ENCODE measurements at places on chromosomes 2 and 18.

- DNase-seq, result peak; percentile 79
Observed at GRCh38 chr2:220499225-220499624, 871.8 kb downstream of the SLC4A3 start.

- DNase-seq, result peak; percentile 16
Observed at GRCh38 chr2:145841973-145842372, 1322.1 kb upstream of the ZEB2 start.

DNA sequence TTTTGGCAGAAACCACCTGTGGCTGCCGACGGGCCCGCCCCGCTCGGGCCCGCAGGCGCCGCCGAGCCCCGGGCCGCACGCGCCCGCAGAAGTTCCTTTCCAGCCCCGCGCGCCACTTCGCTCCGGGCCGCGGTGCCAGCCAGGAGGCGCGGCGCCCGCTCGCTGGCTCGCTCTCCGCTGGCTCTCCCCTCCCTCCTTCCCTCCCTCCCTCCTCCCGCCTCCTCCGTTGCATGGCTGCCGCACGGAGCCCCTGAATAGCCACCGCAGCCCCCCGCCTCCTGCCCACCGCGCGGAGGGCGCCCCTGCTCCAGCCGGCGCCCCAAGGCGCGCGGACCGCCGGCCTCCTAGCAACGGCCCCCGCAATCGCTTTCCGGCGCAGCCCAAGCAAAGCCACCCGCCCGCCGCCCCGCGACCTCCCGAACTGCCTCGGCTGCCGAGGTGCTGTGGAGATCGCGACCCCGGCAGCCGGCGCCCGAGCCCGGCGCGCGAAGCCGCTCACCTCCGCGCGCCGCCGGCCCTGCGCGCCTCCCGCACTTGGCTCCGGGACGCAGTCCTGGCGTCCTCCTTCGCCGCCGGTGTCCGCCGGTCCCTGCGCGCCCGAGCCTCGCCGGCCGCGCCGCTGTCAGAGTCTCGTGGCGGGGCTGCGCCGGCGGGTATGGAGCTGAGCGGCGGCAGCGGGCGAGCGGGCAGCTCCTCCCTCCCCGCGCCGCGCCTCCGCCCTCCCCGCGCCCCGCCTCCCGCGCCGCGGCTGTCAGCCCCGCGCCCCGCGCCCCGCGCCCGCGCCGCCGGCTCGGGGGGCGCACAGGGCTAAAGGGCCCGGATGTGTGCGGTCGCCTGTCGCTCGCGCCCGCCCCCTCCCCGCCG, at the start of gene ZBTB7C:
ZBTB7C (minus strand) TSS at position 657 of the 864 bp plus-strand sequence.
- peak; percentile 71 for DNase-seq

DNA sequence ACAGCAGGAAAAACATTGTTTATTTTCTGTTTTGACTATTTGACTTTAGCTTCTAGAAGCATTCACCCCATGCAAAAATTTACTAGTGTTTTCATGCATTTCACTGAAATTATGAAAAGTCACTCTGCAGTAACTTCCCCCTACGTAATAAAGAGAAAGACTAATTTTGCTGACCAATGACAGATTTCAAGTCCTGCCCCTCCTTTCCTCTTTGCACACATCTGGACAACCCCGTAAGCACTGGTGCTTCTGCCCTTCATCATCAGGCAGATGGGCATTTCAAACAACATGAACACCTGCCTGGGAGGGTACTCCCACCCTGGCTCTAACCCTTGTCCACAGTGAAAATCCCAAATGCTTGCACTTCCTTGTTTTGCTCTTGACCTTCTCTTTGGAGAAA, 815.0 kb upstream of the ID2 start:
- no peak for DNase-seq

DNA sequence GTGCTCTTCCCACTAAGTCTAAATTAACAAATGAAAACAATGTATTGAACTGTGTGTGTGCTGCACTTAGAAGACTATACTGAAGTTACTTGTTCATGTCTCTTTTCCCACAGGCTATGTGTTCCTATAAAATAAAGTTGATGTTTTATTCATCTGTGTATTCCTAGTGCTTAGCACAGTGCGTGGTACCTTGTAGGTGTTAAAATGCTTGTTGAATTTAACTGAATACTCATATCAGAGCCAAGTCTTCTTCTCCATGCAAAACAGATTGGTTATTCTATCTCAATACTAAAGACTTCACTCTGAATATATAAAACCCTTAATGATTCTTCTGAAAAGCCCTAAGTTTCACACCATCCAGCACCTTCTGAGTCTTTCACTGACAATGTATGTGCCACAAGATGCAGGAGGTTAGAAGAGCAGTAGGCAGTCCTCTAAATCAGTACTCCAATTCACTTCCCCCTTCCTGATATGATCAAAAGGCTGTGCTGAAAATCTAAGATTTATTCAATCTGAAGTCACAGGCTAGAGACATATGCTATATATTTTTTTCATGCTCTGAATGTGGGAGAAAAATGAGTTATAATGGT, 231.7 kb upstream of the CCDC150 start:
- no peak for DNase-seq

DNA sequence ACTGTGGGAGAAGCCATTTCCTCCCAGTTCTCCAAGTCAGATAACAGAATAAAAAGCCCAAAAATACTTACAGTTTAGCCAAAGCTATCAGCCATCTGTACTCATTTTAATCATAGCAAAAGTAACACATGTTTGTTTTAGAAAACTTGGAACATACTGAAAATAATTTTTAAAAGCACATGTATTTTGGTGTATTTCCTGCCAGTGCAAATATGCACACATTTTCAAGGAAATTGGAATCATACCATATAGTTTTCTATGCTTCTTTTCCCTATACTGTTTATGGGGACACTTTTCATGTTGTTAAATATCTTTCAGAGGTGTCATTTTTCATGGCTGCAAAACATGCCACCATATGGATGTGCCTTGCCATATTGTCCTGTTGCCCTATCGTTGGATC, 51.2 kb downstream of the BOD1L2 start:
- DNase-seq, result no peak

- DNase-seq, result no peak
Observed at GRCh38 chr18:5068851-5069250, 128.2 kb downstream of the AKAIN1 start.

DNA sequence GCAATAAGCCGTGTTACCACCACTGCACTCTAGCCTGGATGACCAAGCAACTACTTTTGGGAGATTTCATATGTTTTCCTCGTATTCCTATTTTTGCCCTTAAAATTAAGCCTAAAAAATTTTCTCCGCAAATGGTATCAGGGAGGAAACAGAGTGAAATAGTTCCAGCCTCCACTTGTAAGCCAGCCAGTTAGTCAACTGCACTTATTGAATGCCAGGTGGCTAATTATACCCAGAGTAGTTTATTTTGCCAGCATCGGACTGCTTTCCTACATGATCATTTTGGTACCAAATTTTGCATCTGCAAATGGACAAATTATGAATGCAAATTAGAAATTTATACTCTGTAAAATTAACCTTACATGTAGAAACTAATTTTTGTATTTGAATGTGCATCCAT, 90.2 kb upstream of the ARHGAP28 start:
- no peak for DNase-seq

DNA sequence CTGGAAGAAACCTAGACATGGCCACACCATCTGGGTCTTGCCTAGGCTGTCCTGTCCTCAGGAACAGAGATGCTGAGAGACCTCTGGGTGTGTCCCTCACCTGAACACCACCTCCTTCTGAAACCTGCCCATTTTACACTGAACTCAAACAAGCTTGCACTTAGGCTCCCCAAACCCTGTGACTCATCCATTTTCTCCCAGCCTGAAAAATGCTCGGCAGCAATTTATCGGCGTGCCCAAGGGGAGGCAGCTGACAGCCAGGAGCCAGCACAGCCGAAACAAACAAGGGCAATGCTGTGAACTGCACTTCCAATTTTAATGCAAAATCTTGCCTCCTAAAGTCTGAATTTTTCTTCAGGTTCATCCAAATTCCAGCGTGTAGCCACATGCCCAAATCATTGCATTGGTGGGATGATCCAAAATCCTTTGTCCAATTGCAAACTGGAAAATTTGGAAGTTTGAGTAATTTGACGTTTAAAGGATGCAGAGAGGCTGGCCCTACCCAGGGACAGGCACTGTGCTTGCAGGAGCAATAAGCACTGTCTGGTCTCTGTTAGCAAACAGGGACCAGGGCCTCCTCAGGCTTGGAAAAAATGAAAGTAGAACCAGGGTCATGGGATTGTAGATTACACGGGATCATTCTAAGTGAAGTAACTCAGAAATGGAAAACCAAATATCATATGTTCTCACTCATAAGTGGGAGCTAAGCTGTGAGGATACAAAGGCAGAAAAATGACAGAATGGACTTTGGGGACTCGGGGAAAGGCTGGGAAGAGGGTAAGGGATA, 67.7 kb downstream of the GALNT14 start:
- DNase-seq, result no peak

DNA sequence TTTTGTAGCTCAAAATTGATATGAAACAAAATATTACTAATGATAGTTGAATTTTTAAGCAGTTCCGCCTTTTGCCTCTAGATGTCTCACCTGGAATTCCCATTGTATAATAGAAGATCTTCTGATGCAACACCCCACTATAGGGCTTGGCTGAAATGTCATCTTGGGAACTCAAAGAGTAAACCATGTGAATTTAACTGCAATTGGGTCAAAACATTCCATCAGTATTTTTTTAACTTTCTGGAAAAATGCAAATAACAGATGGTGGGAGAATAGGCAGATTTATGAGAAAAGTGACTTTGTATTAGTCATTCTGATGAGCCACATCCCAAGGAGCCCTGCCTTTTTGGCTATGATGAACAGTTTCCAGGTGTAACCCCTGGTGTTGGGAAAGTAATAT, 489.9 kb downstream of the NYAP2 start:
- DNase-seq, result peak; percentile 90

DNA sequence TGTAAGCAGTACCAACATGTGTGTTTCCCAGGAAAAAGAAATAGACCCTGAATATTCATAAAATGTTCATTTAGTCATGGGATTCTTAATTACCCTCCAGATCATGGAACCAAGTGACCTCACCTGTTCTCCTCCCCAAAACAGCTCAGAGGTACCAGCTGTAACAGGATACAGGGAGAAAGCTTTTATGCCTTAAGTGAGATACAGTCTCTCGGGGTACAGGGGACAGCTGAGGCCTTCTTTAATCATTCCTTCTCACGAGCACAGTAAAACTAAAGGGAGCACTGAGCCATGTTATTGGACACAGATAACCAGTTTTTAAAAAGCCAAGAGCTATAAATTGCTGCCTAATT, 16.6 kb downstream of the EPHA4 start:
- no peak for DNase-seq

GRCh38 chr18:23229472-23229871, 94.2 kb downstream of the CABLES1 start:
- peak; percentile 76 for DNase-seq

GRCh38 chr2:217431577-217432269, 571.1 kb downstream of the TNS1 start:
- peak; percentile 40 for DNase-seq

- DNase-seq, result no peak
Observed at GRCh38 chr18:42351455-42351854, 396.4 kb downstream of the PIK3C3 start.

DNA sequence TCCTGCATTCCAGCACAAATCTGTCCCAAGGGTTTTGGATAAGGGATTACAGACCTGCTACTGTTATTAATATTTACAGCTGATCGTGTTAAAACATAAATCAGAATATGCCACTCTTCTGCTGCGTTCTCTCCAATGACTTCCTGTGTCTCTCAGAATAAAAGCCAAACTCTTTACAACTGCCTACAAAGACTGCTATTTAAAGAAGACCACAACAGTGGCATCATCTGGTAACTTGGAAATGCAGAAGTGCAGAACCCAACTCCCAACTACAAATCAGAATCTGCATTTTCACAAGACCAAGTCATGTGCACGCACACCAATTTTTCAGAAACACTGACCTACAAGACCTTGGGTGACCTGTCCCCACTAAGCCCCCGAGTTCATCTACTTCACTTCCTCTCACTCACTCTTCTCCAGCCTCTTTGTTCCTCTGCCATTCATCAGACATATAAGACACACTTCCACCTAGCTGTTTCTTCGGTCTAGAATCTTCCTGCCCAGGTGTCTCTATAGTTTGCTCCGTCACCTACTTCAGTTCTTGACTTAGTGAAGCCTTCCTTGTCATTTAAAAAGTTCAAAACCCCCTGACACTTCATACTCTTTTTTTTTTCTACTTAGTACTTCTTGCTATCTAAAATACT, 36.0 kb downstream of the CHN1 start:
- no peak for DNase-seq

GRCh38 chr2:86064006-86064405, 41.7 kb downstream of the POLR1A start:
- DNase-seq, result peak; percentile 76

- DNase-seq, result no peak
Observed at GRCh38 chr2:37460896-37461229, 116.4 kb downstream of the QPCT start.

GRCh38 chr2:160533482-160533881, 39.9 kb upstream of the RBMS1 start:
- peak; percentile 30 for DNase-seq

DNA sequence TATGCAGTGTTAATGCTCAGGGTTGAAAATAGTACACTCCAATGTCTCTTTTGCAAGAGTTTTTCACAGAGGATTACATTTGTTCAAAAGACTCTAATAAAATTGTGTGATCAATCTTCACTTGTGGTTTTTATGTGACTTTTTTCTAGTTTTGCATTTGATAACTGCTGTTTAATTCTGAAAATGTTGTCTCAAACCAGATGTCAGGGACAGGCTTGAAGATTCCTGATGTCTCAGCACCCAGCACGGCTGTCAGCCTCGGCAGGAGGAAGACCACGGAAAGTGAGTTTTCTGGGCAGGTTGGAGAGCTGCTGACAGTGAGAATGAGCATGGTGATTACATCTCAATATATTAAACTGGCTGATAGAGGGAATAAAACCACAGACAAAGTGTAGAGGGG, 9.1 kb downstream of the SOX11 start:
- no peak for DNase-seq

GRCh38 chr18:58943896-58944295, 79.2 kb downstream of the ZNF532 start:
- no peak for DNase-seq

DNA sequence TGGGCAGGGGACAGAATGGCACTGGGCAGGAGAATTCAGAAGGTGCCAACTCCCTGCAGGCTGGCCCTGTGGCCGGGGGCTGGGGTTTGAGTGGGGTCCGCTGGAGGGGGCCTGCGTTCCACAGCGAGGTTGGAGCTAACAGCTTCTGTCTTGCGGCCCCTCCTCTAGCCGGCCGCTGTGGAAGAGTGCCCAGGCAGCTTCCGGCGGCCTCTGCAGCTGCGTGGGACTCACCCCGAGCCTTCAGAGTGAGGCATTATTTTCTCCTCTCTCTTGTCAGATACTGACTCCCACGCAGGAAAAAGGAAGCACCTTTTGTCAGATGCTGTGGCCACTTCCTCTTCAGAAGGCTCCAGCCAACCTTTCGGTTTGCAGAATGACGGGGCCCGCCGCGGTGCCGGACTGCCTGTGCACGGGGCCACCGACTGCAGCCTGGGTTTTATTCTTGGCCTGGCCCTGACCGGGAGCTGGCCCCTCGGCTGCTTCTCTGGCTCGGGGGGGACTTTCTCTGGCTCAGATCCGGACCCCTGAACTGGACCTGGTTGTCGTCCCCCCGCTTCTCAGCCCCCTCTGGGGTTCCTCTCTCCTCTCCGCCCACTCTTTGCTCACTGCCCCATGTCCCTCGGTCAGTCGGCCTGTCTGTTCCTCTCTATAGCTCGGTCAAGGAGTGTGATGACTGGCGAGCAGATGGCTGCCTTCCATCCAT, 40.1 kb downstream of the ARHGAP25 start:
- no peak for DNase-seq

GRCh38 chr2:47346107-47346506, 56.8 kb upstream of the MSH2 start:
- DNase-seq, result no peak

- no peak for DNase-seq
Observed at GRCh38 chr18:58692422-58693185, 21.3 kb downstream of the MALT1 start.
